ENCODE measurements at places on chromosomes 3 and 15. TPM values are rescaled to one million over a fixed set of nuclear protein-coding genes. Genes with fewer than 3 reads are reported as not detected.
A peak's percentile ranks its signal among the peaks of the same experiment; 100 is the strongest.

Gene TMEM158
- total RNA-seq, result 5.0 TPM

Gene FAM107A
- total RNA-seq, result 0.22 TPM

- DNase-seq, result no peak
Measured at GRCh38 chr15:42719043-42719442, 17.9 kb downstream of the CDAN1 start.

GRCh38 chr3:196754091-196754981 lies 14.7 kb downstream of the PAK2 start:
- DNase-seq, result no peak

- DNase-seq, result no peak
Measured at GRCh38 chr15:58522865-58523264, 91.1 kb downstream of the LIPC start.

DNA sequence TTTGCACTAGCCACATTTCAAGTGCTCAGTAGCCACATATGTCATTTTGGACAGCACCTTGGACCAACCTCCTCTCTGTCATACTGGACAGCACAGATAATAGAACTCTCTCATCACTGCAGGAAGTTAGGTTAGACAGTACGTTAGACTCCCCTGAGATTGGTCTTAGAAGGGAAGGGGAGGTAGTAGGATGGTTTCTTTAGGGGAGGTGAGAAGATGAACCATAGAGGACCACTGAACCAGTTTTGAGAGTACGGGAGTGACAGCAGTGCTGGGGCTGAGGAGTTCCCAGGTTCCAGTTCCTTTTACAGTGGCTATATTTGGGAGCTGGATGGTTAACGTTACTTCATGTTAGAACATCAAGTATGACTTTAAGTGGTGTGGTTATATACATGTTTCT lies 7.8 kb downstream of the LRCH3 start:
- no peak for DNase-seq

DNA sequence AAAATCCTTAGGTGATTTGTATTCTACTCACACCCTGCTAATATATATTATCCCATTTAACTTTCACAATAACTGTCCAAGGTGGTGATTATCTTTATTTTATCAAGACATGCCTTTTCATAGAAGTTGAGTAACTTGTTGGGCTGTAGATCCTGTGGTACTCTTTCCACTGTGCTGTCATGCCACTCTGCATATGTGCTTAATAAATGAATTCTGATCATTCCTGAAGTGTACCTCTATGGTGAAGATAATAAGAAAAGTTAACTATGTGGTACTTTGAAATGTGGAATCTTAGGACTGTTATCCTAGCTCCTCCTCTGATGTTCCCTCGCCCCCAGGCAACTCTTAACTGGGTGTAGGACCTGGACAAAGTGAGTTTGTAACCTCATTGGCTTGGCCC lies 5.2 kb downstream of the SNRK start:
- DNase-seq, result no peak

- peak; percentile 22 for DNase-seq
Measured at GRCh38 chr3:122560680-122561079, 3.4 kb downstream of the PARP9 start.

DNA sequence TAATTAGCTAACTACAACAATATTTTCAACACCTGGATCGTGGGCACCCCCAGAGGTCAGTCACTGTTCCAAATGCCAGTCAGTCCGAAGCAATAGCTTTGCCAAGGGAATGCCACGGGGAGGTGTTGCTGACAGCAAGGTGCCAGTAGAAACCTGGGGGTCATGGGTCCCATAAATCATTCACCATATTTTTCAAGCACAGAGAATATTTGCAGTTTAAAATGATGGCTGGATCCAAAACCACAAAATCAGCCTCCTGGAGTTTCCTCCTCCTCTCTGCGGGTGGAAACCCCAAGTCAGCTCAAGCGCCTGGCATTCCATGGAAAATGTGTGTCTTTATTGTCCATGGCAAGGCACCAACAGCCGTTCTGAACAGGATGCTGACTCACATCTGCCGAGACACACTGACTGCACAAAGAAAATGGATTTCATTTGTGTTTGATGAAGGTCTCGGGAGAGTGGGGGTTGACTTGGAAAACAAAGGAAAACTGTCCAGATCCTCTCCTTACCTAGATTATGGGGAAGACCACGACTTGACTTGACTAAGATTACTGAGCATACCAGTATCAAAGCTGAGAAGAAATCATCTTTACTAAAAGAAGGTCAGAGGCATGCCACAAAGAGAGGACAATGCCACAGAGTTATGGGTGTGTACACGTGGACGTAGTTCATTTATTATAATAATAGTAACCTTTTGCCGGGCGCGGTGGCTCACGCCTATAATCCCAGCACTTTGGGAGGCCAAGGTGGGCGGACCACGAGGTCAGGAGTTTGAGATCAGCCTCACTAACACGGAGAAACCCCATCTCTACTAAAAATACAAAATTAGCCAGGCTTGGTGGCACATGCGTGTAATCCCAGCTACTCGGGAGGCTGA lies 26.4 kb downstream of the ANXA2 start:
- DNase-seq, result peak; percentile 93
